ENCODE measurements at places on chromosomes 6 and 20. TPM values are rescaled to one million over a fixed set of nuclear protein-coding genes. Genes with fewer than 3 reads are reported as not detected.

CST2 gene
- total RNA-seq, result not detected

- DNase-seq, result no peak
These were observed 24.6 kb upstream of the ARG1 start for GRCh38 chr6:131548441-131548840.

- peak; percentile 67 for DNase-seq
These were observed 646 bp downstream of the HMGA1 start for GRCh38 chr6:34237316-34237721.

PACSIN1 gene
- 2.4 TPM for total RNA-seq

MYMX gene
- total RNA-seq, result not detected

DNA sequence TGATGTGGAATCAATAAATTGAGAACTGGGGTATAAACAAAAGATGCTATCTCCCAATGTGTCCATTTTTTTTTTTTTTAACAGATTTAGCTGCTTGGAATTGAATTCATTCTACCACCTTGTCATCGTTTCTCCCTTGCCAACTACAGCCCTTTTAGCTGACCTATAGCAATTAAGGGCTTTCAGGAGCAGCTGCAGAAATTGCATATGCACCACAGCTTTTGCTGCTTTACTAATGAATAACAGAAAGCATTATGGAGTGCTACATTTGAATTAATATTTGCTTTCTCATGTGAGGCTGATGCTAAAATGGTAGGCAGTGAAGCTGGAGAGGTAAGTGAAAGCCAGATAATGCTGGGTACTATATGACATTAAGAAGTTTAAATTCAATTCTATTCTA lies 5.7 kb downstream of the SESN1 start:
- DNase-seq, result no peak

DNA sequence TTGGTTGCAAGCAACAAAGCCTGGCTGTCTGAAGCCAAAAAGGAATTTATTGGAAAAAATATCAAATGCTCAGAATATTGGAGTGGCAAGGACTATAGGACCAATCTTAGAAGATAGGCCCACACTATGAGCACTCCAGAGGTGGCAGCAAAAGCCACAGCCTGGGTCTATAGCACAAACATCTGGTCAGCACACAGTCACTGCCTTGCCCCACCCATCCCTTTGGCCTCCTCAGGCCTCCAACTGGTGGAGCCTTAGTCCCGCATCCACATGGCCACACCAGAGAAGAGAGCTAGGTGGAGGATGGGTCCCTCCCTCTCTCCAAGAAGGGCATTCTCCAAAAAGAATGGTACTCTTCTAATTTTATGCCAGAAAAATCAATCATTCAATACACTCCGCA lies 14.0 kb downstream of the NUDT3 start:
- DNase-seq, result no peak

HLA-DRB1 gene
- total RNA-seq, result 33.4 TPM

GRCh38 chr6:19802656-19803055 lies 34.5 kb upstream of the ID4 start:
- no peak for DNase-seq

DNA sequence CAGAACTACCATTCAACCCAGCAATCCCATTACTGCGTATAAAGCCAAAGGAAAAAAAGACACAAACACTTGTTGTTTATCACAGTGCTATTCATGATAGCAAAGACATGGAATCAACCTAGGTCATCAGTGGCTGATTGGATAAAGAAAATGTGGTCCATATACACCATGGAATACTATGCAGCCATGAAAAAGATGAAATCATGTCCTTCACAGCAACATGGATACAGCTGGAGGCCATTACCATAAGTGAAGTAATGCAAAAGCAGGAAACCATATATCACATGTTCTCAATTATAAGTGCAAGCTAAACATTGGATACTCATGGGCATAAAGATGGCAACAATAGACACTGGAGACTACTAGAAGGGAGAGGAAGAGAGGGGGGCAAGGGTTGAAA lies 299.6 kb downstream of the ADGRG6 start:
- no peak for DNase-seq

SLC2A10 gene
- total RNA-seq, result not detected

HIVEP2 gene
- 31.0 TPM for total RNA-seq

POU3F2 gene
- not detected for total RNA-seq

ADGRB3 gene
- total RNA-seq, result not detected

PRKN gene
- 3.6 TPM for total RNA-seq

GRCh38 chr6:15207923-15208322 lies 37.9 kb upstream of the JARID2 start:
- DNase-seq, result no peak

All from CD8-positive, alpha-beta T cell (primary cell).